ENCODE measurements at places on chromosomes 16 and 17.

DNA sequence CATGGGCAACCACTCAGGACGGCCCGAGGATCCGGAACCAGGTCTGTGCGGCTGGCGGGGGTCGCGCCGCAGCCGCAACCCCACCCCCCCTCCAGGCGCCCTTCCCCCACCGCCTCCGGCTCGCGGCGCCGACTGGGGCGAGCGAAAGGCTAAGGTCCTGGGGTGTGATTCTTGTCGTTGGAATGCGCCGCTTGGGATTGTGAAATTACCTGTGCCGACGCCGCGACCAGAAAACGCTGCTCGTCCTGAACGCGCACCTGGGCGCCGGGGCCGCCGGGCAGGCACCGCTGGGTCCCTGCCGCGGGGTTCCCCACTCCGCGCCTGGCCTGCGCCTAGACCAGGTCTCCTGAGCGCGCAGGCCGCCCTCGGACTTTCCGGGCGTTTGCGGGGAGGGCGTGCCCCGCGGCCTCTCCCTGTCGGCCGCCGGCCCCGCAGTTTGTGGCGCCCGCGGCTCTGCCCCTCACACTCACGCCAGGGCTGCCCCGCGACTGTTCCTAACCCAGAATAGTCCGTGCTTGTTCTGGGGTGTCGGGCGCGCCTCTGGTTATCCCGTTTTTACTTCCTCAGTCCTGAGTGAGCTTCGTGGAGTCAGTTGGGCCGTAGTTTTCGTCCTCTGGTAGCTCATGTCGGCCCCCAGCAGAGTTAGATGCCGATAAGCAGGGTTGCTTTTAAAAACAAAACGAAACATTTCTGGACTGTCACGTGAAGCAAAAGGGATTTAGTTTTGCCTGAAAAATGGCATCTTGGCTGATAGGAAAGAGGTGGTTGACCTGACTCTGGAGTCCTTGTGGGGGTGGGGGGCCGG is 147.2 kb downstream of the SPECC1 start:
- peak; percentile 84 for DNase-seq
- H3K36me3 ChIP-seq, result no peaks in the 10 kb centered on the region
- peak overlapping the region; percentile 88 for H3K27ac ChIP-seq
- H3K4me1 ChIP-seq, result peaks cover 31% of the 10 kb centered on the region

GRCh38 chr17:77723071-77723908 is 235.2 kb upstream of the TNRC6C start:
- H3K4me3 ChIP-seq, result no peak overlapping the region
- peaks cover 66% of the 10 kb centered on the region for H3K27me3 ChIP-seq
- no peaks in the 10 kb centered on the region for H3K36me3 ChIP-seq
- H3K27ac ChIP-seq, result no peak overlapping the region

DNA sequence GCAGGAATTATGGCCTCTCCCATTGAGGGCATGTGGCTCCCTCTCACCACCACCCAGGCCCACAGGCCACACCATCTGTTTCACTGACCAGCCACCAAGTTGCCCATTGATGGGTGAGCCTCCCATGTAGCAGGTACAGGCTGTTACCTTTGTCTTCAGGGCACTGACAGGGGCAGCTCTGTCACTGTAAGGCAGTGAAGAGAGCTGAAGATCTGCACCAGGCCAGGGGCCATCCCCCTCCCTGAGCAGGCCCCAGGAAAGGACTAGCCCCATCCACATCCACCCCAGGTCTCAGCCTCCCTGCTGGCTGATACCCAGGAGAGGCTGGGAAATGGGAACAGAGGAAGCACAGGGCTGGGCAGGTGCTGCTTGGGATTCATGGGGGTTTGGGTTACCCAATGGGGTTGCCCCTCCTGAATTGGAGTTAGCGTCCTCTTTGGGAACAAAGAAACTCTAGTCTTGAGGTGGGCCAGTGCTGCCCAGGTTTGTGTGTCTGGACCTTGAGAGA is 1691.4 kb downstream of the TP53TG3F start:
- H3K27me3 ChIP-seq, result no peaks in the 10 kb centered on the region
- H3K36me3 ChIP-seq, result no peaks in the 10 kb centered on the region
- H3K27ac ChIP-seq, result no peak overlapping the region
- no peaks in the 10 kb centered on the region for H3K4me1 ChIP-seq

- no peaks in the 10 kb centered on the region for H3K36me3 ChIP-seq
- no peak for DNase-seq
- H3K27me3 ChIP-seq, result peaks cover 62% of the 10 kb centered on the region
These were observed 1736.4 kb downstream of the TP53TG3F start for GRCh38 chr16:35195864-35196216.

GRCh38 chr16:66904846-66905632 is 13.6 kb downstream of the CDH16 start:
- H3K27me3 ChIP-seq, result no peaks in the 10 kb centered on the region
- H3K4me3 ChIP-seq, result no peak overlapping the region
- no peaks in the 10 kb centered on the region for H3K36me3 ChIP-seq
- DNase-seq, result no peak
- H3K27ac ChIP-seq, result no peak overlapping the region

DNA sequence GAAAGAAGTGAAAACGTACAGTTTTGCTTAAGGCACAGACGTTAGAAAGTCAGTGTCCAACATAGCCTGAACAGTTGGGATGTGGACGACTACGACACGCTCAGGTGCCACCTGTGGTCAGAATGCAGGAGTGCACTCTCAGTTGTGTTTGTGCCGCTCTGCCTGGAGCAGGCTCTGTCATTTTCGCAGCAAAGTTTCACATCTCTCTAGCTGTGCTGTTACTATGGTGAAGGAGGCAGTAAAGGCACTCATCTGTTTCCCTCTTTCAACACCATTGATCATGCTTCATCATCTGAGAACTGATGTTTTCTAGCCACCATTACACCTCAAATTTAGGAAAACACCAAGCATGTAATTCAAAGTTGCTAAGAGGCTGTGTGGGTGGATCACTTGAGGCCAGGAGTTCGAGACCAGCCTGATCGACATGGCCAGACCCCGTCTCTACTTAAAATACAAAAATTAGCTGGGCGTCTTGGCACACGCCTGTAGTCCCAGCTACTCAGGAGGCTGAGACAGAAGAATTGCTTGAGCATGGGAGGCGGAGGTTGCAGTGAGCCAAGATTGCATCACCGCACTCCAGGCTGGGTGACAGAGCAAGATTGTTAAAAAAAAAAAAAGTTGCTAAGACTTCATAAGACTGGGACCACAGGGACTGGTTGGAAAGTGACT is 44.9 kb upstream of the DNAJA2 start:
- H3K4me1 ChIP-seq, result no peaks in the 10 kb centered on the region
- peak; percentile 53 for DNase-seq
- no peak overlapping the region for H3K27ac ChIP-seq
- no peaks in the 10 kb centered on the region for H3K36me3 ChIP-seq
- H3K27me3 ChIP-seq, result no peaks in the 10 kb centered on the region

- H3K4me3 ChIP-seq, result no peak overlapping the region
- no peaks in the 10 kb centered on the region for H3K27me3 ChIP-seq
- 0 out of 2 replicates have a peak, but pooled peaks cover 8% of the 10 kb centered on the region for H3K36me3 ChIP-seq
- DNase-seq, result peak; percentile 44
- no peak overlapping the region for H3K27ac ChIP-seq
These were observed 14.5 kb upstream of the RASL10B start for GRCh38 chr17:35716897-35717465.

DNA sequence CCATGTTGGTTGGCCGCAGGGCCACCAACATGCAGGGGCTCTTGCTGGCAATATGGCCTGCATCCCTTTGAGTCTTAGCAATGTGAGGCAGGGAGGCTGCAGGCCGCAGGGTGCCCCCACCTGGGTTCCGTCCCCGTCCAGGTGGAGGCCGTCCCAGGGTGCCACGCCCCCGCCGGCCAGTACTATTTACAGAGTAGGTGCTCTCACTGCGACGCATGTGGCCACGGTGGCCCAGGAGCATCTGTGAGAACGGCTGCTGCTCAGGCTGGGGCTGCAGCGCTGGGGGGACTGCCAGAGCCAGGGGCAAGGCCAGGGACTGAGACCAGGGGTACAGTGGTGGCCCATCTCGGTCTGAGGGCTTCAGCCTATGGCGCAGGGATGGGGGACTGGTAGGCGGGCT is 3.6 kb downstream of the MATCAP1 start:
- no peak overlapping the region for H3K27ac ChIP-seq
- H3K4me1 ChIP-seq, result peaks cover 44% of the 10 kb centered on the region
- H3K27me3 ChIP-seq, result no peaks in the 10 kb centered on the region
- no peak for DNase-seq
- no peak overlapping the region for H3K4me3 ChIP-seq

- H3K4me1 ChIP-seq, result no peaks in the 10 kb centered on the region
- no peaks in the 10 kb centered on the region for H3K27me3 ChIP-seq
- no peak overlapping the region for H3K4me3 ChIP-seq
These were observed 192.8 kb downstream of the BANP start for GRCh38 chr16:88144028-88144511.

GRCh38 chr17:20095336-20096080 is 86.3 kb downstream of the SPECC1 start:
- H3K4me3 ChIP-seq, result no peak overlapping the region
- H3K4me1 ChIP-seq, result no peaks in the 10 kb centered on the region
- H3K27me3 ChIP-seq, result no peaks in the 10 kb centered on the region
- no peak for DNase-seq

DNA sequence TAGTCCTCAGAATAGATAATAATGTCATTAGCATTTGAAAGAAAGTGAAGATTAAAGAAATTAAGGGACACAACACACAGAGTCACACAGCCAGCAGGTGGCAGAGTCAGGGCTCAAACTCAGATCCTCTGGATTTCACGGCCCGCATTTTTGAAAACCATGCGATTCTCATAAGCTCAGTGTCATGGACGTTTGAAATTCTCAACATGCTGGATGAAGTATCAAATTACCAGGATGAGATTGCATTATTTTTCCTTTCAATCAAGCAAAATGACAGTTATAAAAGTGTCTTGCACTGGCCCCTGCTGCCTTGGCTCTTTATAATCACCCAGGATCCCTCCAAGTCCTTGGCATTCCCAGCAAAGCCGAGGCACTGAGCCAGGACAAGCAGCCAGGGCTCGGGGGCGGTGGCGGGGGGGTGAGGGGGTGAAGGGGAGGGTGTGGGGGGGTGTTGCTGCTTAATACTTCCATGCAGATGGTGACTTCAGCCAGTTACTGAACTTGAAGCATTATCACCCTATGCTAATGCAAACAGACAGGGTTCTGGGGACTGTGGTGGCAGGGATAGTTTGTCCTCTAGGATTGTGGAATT is 6.6 kb upstream of the BMERB1 start:
- H3K36me3 ChIP-seq, result no peaks in the 10 kb centered on the region
- no peak overlapping the region for H3K4me3 ChIP-seq
- no peaks in the 10 kb centered on the region for H3K27me3 ChIP-seq
- no peaks in the 10 kb centered on the region for H3K4me1 ChIP-seq
- DNase-seq, result no peak

DNA sequence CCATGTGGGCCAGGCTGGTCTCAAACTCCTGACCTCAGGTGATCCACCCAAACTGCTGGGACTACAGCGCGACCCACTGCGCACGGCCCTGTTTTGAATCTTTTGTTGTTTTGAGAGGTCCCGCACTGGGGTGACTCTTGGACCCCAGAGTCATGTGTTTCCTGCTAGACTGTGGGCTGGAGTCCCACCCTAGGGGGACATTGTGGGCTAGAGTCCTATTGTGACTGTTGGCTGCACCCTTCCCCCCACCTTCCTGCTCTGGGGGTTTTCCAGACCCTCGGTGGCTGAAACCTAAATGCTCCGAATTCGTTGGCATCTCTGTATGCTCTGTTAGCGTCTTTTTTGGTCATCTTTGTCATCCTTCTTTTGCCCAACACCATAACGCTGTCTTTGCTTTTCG is 16.0 kb downstream of the NUPR1 start:
- H3K36me3 ChIP-seq, result no peaks in the 10 kb centered on the region
- H3K27ac ChIP-seq, result no peak overlapping the region
- no peak for DNase-seq
- H3K27me3 ChIP-seq, result no peaks in the 10 kb centered on the region
- H3K4me1 ChIP-seq, result peaks cover 28% of the 10 kb centered on the region
- no peak overlapping the region for H3K4me3 ChIP-seq

GRCh38 chr16:83669456-83669855 is 138.3 kb upstream of the HSBP1 start:
- H3K4me1 ChIP-seq, result no peaks in the 10 kb centered on the region
- H3K4me3 ChIP-seq, result no peak overlapping the region
- 0 out of 2 replicates have a peak, but pooled peaks cover 4% of the 10 kb centered on the region for H3K27me3 ChIP-seq
- no peaks in the 10 kb centered on the region for H3K36me3 ChIP-seq

DNA sequence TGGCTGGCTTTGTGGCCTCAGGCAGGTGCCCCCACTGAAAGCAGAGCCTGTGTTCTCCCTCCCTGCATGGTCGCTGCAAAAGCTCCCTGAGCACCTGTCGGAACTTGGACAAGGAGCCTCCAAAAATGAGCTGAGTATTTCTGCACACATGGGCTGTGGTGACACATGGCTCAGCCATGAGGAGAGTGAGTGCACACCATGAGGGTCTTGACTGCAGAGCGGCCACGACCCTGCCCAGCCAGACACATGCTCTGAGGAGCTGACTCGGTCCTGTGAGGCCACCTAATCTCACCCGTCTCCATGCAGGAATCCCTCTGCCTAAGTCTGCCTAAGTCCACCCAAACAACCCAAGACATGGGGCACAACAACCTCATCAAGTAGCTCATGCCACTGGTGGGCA is 128.9 kb downstream of the DYNLRB2 start:
- no peak for DNase-seq
- H3K4me1 ChIP-seq, result no peaks in the 10 kb centered on the region
- no peaks in the 10 kb centered on the region for H3K36me3 ChIP-seq
- H3K27me3 ChIP-seq, result peaks cover 59% of the 10 kb centered on the region
- no peak overlapping the region for H3K27ac ChIP-seq

DNA sequence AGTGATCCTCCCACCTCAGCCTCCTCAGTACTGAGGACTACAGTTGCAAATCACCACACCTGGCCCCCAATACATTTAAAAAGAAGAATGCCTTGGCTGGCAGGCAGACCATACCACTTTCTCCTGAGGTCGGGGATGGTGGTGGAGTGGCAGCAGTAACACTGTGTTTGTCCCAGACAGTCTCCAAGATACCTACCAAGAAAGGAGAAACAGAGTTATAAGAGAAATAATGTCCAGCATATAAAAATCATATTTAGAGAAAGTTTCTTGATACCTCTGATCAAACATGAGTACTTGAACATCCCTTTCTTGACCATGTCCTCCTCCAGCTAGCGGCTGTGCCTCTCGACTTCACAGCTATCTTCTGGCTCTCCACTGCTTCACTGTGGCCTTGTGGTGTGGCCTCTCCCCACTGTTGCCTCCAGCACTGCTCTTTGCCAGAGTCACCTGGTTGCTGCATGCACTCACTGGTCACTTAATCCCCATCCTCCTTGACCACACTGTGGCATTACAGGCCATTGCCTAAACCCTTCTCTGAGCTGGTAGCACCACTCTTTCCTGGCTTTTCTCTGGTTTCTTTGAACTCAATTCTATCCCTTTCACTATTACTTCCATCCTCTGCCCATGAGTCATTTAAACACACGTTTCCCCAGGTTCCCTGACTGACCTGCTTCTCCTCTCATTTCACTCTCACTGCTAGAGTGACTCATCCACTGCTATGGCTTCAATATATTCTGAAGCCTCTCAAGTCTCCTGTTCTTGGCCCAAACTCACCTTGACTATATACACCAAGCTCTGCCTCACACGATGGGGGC is 45.2 kb downstream of the XPO6 start:
- H3K4me3 ChIP-seq, result peak overlapping the region; percentile 19
- H3K27ac ChIP-seq, result peak overlapping the region; percentile 86
- peak; percentile 97 for DNase-seq
- no peaks in the 10 kb centered on the region for H3K27me3 ChIP-seq
- H3K36me3 ChIP-seq, result peaks cover 36% of the 10 kb centered on the region
